ENCODE measurements at places on chromosomes 11 and 22.
A peak's percentile ranks its signal among the peaks of the same experiment; 100 is the strongest.

GRCh38 chr11:118527109-118527508 is at the start of gene TTC36:
TTC36 (plus strand) TSS chr11:118527474; CDS start chr11:118527495, 21 bp downstream.
- no peak for DNase-seq

DNA sequence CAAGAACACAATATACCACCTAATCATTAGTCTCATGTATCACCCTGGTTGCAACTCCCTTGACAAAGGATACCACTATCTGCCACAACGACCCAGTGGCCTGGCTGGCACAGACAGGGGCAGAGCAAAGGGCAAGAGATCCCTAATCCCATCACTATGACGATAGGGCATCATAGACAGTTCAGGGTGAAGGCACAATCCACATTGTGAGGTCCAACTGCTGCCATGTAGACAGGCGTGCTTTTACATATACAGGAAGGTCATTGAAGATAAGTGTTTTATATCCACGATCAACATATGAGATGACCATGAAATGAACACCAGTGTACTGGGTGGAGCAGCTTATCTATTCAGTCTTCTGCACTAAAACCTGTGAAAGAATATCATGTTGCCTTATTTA is 94.6 kb downstream of the IGLL1 start:
- no peak for DNase-seq

DNA sequence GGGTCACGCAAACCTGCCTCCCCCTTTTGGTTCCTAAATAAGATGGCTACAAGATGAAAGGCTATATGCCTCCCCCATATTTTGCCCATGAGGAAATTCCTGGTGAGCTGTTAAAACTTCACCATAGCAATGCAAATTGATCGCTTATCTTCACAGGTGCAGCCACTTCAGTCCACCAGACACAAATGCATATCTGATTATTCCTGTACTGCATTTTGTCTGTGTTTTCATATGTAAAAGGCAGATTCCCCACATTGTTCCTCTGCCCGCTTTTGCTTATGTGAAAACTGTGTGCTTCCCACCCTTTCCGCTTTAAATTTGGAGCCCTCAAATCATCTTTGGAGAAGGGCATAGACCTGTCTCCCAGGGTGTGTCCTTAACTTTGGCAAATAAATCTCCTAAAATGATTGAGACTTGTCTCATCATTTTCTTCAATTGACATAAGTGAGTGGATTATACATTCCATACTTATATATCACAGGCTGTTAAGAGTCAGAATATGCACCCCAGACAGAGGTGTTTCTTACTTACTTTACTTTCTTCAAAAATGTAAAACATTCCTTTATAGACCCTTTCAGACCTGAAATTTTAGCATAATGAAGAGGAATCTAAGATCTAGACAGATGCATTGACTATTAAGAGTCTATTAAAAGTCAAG is 116.4 kb downstream of the CASP12 start:
- DNase-seq, result no peak

GRCh38 chr11:6889835-6890234 is 2.5 kb downstream of the OR2D2 start:
- no peak for DNase-seq

- DNase-seq, result peak; percentile 30
Observed at GRCh38 chr11:134331354-134332188, at the start of gene GLB1L2. GLB1L2 (plus strand) TSS chr11:134331988; CDS start chr11:134332062, 74 bp downstream.

- no peak for DNase-seq
Observed at GRCh38 chr22:24576778-24577177, 16.1 kb downstream of the LRRC75B start.

- DNase-seq, result no peak
Observed at GRCh38 chr11:45384711-45385241, 98.6 kb upstream of the SYT13 start.

DNA sequence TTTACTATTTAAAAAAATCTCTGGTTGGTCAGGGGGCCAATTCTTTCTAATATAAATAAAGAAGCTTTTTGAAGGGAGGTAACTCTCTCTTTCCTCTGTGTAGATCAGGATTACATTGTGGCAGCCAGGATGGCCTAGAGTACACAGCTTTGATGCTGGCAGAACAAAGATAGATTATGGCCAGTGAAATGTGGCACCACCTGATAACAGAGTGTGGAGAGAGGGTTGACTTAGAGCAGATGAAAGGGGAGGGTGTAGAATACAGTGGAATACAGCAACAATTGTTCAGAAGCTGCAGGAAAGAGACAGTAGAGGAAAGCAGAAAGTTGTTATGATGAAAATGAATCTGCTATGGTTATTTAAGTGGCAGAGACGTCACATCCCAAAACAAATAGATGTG is 99.0 kb downstream of the FAR1 start:
- no peak for DNase-seq

DNA sequence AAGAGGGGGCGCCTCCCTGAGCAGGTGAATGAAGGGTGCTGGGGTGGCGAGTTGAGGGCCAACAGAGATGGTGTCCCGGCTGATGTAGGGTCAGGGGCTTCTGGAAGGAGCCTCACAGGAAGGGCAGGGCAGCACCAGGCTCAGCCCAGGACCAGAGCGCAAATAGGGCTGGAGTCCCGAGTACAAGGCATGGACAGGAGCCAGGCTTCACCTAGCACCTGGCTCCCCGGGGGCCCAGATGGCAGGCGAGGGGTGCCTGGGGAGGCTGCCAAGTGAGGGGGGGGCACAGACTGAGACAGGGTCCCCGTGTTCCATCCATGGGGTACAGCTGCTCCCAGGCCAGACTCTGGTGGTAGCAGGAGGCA is 105.8 kb downstream of the KCNQ1 start:
- DNase-seq, result no peak

DNA sequence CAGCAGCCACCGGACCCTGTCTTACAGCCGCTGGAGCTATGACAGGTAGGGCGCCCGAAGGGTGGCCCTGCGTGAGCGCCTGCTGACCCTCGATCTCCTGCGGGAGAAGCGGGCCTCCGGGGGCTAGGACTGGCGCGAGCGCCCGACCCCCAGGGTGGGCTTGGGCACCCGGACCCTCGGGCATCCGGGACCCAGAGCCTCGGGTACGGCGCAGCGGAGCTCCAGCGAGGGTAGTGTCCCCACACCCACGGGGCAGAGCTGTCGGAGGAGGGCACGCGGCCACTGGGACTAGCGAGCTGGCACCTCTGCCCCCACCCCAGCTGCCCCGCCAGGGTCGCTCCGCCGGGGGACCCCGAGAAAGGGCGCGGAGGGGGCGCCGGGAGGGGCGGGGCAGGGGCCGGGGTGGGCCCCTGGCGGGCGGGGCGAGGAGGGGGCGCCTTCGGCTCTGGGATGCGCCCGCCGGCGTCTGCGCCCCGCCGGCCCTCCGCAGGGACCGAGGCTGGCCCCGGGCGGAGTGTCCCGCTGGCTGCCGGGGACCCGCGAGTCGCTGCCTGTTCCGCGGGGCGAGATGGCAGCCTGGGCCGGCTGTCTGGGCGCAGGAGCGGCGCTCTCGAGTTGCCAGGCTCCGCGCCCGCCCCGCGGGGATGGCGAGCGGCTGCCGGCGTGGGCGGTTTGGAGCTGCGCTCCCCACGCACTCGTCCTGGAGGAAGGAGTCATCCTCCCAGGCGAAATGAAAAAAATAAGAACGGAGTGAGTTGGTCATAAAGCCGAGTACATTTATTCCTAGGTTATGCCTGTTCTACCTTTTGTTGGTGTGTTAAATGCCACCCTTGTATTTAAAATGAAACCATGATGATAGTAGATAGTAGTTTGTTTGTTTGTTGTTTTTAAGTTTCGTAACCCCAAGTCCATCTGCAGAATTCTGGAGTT is 32.4 kb downstream of the EIF3F start:
- DNase-seq, result no peak

DNA sequence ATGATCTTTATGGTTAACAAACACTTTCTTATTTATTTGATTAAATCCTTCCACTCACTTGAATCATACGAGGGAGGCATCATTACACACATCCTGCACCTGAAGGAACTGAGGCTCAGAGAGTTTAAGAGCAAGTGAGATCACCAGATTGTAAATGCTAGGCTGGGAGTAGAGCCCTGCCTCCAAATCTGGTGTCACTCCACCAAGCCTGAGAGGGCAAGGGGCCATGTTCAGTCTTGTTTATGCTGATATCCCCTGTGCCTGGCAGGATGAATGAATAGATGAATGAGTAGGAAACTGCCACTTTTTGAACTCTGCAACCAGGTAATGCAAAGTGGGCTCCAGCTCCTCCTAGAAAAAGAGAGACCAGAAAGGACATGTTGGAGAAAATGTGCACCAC is 59.1 kb downstream of the RASSF10 start:
- DNase-seq, result no peak

GRCh38 chr11:69804769-69805508 is 14.3 kb downstream of the FGF3 start:
- no peak for DNase-seq

GRCh38 chr11:1727096-1727690 is 23.2 kb downstream of the IFITM10 start:
- no peak for DNase-seq

- DNase-seq, result no peak
Observed at GRCh38 chr11:110955776-110956175, 243.5 kb upstream of the ARHGAP20 start.

GRCh38 chr22:23984430-23984829 is 4.5 kb downstream of the GSTT2 start:
- no peak for DNase-seq

- DNase-seq, result no peak
Observed at GRCh38 chr22:41358927-41359326, 22.8 kb upstream of the TEF start.

DNA sequence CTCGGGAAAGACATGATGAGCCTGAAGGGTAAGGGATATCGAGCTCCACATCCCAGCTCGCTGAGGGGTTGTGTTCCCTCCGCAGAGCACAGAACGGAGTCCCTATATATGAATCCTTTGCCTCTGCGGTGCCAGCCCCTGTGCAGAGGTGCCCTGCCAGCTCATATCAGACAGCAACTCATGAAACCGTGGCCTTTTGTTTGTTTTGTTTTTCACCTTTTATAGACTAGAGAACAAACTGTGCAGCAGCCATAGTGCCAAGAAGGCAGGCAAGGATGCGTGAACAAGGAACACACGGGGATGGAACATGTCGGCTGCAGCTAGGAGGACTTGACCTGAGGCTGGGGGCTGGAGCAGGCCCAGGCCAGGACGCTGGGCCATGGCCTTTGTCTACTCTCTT is 109.8 kb downstream of the PKNOX2 start:
- no peak for DNase-seq

- no peak for DNase-seq
Observed at GRCh38 chr11:22543261-22543660, 82.4 kb downstream of the FANCF start.

DNA sequence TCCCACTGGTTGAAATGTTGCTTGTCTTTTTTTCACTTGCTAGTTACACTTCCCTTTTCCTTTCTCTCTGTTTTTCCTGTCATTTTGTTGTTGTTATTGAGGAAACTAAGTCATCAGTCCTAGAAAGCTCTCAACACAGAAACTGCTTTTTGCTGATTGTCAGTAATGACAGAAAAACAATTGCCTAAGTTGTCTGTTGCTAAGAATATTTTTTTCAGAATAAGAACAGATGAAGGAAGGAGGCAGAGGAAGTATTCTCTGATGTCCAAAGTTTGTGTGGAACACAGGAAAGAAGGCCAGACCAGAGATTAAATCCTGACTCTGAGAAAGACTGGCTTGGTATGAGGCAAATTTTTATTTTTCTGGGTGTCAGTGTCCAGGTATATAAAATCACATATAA is 163.3 kb downstream of the CASP12 start:
- no peak for DNase-seq

- DNase-seq, result no peak
Observed at GRCh38 chr22:32775957-32776356, 25.5 kb upstream of the TIMP3 start.

DNA sequence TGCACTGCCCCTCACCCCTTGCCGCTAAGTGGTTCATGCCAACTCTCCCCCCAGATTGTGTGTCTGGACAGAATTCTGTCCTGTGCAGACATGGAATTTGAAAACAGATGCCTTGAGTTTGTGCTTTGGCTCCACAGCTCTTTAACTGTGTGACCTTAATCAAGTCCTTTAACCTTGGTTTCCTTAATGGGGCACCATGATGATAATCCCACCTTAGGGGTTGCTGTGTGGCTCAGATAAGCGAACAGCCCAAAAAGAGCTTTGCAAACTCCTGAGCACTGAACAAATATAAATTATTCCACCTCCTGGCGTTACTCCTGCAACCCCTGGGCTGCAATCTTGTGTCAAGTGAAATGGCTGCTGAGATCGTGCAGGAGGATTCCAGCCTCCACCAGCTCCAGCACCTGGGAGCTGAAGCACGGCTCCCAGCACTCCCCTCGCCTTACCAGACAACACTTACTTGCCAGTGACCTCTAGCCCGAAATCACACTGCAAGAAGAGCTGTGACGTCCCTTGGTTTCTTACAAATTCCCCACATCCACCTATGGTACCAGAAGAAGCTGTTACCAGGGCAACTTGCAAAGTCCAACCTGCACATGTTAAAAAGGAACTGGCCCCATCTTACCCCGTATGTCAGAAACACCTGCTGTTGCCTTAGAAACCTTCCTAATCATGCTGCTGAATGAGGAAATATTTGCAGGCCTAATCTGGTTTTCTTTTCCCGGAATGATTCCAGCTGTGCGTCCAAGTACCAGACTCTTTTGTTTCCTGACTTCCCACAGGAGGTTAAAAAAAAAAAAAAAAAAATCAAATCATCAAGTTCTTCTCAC is 13.2 kb downstream of the VPS37C start:
- no peak for DNase-seq

- peak; percentile 75 for DNase-seq
Observed at GRCh38 chr22:35582861-35583670, 34.1 kb downstream of the MB start.

- no peak for DNase-seq
Observed at GRCh38 chr11:83764643-83765042, 478.5 kb upstream of the CCDC90B start.

DNA sequence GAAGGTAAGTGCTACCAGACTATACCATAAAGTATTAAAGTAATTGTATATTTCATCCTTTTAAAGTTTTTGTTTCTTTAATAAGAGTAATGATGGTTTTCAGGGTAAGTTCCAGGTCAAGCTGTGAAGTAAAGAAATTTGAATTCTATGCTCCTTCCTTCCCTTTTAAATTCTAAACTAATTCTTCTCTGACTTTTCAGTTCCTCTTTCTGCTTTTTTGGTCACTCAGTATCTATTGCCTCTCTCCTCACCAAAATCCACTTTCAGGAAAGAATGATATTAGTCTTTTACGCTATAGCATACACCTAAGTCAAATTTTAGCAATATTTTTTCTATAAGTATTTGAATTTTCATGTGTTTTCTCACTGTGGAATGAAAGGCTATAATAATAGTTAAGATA is 8.2 kb downstream of the MMP8 start:
- DNase-seq, result no peak

GRCh38 chr11:103927535-103927934 is 108.9 kb upstream of the DDI1 start:
- peak; percentile 34 for DNase-seq

DNA sequence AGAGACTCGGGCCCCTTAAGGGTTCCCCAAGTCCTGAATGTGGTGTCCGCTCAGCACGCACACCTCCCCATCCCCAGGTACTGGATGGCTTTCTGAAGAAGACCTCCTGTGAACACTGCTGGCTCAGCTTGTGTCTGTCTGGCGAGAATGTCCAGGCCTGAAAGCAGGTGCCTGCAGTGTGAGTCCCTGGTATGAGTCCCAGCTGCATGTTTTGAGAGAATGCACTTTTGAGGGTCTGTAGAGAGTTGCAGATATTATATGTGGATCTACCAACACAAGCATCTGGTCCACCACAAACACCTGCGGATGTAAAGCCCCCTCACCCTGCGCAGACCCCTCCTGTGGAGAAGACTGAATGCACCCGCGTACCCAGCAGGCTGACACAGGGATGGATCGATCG is 1308.9 kb downstream of the TBC1D22A start:
- no peak for DNase-seq
